ENCODE measurements at places on chromosomes 3 and 15.

DNA sequence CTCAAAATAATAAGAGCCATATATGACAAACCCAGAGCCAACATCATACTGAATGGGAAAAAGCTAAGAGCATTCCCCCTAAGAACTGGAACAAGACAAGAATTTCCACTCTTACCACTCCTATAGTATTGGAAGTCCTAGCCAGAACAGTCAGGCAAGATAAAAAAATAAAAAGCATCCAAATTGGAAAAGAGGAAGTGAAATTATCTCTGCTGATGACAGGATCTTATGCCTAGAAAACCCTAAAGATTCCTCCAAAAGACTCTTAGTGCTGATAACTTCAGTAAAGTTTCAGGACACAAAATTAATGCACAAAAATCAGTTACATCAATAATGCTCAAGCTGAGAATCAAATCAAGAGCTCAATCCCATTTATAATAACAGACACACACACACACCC lies 45.9 kb upstream of the SLC2A2 start:
- no peak for DNase-seq

GRCh38 chr3:14286887-14287500 lies 108.4 kb downstream of the LSM3 start:
- DNase-seq = no peak

DNA sequence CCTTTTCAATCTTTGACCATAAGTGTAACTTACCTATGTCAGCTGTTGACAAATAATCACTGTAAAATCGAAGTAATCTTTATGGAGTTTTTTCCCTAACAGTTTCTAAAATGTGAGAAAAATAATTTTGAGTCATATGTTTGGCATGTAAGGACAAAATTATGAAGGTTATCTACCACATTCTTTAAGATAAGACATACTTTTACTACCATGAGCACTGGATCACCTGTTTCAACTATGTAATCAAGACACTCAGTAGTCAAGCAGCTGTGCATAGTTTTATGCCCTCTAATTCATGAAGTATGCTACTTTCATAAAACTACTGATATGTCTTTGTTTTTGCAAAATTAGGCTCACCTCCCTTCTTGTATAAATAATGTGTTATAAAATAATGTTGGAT lies 12.1 kb downstream of the FGF7 start:
- DNase-seq = no peak

- DNase-seq = no peak
Observed at GRCh38 chr3:169939751-169940150, 26.9 kb upstream of the SEC62 start.

DNA sequence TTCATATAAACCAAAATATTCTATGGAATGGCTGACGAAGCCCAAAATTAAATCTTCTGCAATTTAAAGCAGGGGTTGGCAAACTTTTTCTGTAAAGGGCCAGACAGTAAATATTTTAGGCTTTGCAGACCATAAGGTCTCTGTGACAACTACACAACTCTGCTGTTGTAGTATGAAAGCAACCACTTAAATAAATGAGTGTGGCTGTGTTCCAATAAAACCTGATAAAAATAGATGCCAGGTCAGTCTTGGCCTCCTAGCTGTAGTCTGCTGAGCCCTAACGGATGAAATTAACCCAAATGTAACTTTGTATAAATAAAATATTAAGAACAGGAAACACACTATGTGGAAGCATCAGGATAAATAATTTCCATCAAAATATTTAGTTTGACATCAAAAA lies 104.2 kb downstream of the FBXL22 start:
- DNase-seq = no peak

- no peak for DNase-seq
Observed at GRCh38 chr3:66482018-66482404, 18.8 kb downstream of the LRIG1 start.

GRCh38 chr15:96500508-96500907 lies 170.0 kb downstream of the NR2F2 start:
- DNase-seq = no peak

GRCh38 chr15:65869954-65870871 lies 922 bp downstream of the RAB11A start:
- peak; percentile 12 for DNase-seq

DNA sequence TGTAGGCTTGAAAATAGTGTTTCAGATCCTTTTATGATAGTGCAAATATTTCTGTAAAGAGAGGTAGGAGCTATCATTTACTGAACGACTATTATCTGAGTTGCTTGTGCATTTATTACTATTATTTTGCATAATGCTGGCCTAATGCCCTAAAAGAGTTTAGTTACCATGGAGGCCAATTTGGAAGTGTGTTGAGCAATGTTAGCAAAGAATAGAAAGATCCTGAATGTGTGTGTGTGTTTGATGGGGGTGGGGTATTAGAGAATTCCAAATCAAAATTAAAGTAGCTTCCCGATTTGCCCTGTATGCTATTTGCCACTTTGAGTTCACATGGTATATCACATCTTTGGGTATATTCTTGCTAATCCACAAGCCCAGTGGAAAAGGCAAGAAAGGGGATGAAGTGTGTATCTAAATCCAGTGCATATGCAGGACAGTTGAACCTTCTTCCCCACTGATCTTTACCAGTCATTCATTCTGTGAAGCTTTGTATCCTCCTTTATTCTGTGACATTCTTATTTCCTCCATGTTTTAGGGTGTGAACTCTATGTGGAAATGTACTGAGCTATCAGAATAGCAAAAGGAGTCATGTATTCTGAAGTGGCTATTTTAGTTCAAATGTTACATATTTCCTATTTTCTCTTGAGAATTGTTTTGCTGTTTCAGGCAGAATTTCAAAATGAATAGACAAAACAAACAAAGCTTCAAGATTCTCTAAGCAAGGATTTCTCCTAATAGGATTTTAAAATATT lies 45.7 kb upstream of the PLSCR5 start:
- DNase-seq = no peak

DNA sequence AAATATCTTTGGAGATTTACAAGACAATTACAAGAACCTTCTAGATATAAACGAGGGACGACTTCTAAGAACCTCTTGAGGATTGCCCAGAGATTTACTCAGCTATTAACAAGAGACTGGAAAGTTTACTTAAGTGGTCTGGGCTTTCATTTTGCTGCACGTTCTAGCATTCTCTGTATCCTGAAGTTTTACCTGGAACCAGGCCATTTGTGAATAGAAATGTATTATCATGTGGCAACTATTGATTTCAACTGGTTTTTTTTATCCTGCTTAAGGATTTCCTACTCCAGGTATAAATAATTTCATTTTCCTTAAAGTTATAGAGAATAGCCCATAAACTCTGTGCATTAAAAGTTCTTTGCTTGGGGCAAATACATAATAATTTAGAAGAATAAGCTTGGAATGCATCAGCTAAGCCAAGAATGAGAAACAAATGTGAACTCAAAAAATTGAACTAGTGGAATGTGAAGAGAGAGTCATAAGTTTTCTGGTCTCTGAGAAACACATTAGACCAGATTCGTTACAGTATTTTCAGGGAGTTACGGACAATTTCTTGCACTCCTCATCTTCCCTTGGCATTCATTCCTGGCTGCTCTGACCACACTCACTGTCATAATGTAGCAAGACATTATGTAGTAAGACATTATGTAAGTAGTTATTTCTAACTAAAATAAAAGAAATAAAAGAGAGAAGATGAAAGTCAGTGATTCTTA lies 1.3 kb downstream of the AQP9 start:
- DNase-seq = no peak

DNA sequence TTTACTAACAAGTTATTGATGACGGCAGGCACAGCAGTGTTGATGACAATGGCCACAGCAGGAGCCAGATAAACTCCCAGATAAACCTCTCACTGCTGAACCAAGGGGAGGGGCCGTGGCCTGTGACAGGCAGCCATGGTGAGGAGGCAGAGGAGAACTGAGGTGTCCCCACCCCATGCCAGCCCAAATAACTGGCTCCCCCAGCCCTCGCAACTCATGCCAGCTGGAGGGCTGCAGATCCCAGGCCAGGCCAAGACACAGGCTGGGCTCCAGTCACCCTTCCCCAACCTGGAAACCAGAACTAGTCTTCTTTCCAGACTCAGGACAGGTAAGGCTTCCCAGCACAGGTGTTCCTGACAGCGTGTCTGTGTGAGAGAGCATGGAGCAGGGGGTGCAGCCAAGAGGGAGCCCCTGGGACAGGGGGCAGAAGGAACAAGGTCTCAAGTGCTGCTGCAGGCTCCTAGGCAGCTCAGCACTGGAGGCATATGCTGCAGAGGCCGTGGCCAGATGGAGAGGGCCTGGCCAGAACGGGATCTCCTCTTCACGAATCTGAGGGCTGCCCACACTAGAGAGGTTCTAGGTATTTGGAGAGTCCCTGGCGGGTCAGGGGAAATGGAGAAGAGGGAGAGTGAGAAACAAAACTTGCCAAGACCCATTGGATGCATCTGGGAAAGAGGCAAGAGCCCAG lies 15.9 kb downstream of the PLA2G4F start:
- DNase-seq = no peak

DNA sequence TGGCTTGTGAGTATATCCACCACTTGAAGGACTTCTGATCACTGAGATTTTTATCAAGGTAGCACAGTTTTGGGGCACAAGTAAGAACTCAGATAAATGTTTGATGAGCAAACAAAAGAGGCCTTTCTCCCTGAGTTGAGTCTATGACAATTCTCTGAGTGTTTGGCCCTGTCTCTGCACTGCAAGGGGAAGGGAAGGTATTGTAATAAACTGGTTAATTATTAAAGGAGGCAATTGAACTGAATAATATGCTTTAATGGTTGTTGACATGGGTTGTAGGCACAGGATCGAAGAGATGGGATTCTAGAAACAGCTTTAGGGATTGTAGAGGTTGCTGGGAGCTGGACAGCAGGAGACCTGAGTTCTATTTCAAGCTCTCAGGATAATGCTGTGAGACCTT lies 95.0 kb upstream of the MRPL3 start:
- DNase-seq = no peak

GRCh38 chr15:48177383-48177765 lies 721 bp downstream of the MYEF2 start:
- peak; percentile 29 for DNase-seq

GRCh38 chr3:110077093-110077492 lies 739.7 kb upstream of the DPPA4 start:
- DNase-seq = no peak

DNA sequence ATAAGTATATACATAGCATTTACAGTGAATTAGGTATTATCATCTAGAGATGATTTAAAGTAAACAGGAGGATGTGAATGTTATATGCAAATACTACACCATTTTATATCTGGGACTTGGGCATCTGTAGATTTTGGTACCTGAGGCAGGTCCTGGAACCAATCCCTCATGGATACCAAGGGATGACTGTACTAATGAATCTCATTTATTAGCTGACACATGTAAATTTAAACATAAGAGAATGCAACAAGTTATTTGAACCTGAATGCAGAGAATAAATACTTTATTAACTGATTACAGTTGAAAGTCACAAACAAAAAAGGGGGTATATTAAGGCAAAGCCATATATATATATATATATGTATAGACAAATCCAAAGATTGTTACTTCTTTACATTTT lies 23.1 kb upstream of the CMTM6 start:
- no peak for DNase-seq

- no peak for DNase-seq
Observed at GRCh38 chr3:112314649-112315048, 18.3 kb upstream of the CD200 start.

DNA sequence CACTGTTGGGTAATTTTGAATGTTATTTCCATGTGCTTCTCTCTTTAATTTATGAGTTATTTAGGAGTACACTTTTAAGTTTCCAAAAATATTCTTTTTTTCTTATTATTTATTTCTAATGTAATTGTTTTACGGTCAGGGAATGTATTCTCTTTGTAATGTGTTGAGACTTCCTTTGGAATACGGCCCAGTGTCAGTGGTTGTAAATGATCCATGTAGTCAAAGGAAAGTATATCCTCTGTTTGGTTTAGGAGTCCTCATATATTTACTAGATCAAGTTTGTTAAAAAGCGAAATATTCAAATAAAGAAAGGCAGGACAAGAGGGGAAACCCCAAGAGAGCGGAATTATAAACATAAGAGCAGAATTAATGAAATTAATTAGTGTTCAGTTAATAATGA lies 49.0 kb upstream of the ADGRG7 start:
- no peak for DNase-seq

- no peak for DNase-seq
Observed at GRCh38 chr3:143831208-143831607, 17.1 kb downstream of the SLC9A9 start.

DNA sequence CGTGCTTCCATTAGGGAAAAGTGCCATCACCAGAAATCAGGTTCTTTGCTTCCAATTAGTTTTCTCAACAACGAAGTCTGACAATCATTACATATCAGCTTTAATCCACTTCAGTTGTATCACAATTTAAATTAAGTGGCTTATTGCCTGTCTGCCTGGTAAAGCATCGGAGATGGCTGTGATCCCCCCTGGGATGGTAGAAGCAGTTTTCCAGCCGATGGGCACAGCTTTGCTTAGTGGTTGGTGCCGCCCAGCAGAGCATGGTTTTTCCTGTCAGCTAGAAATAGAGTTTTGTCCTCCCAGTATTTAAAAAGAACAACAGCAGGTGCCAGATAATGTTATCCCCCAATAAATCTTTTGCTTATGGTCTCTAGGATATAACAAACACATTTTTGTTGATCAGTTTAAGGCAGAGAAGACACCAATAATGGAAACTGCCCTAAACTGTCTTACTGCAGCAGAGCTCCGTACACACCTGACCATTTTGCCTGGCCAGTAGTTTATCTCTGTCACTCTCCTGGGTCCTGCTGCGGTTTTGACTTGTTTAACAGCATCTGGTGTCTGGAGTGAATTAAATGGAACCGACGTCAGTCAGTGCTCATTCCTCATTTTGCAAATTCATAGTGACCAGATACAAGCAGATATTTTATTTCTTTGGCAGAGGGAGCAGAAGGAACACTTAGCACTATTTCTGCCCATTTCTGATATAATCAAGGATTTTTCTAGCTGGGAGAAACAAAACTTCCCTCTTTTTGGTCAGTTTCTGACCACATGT lies 79.1 kb downstream of the SLC49A4 start:
- DNase-seq = no peak

- no peak for DNase-seq
Observed at GRCh38 chr15:69459066-69459465, 6.4 kb downstream of the RPLP1 start.

DNA sequence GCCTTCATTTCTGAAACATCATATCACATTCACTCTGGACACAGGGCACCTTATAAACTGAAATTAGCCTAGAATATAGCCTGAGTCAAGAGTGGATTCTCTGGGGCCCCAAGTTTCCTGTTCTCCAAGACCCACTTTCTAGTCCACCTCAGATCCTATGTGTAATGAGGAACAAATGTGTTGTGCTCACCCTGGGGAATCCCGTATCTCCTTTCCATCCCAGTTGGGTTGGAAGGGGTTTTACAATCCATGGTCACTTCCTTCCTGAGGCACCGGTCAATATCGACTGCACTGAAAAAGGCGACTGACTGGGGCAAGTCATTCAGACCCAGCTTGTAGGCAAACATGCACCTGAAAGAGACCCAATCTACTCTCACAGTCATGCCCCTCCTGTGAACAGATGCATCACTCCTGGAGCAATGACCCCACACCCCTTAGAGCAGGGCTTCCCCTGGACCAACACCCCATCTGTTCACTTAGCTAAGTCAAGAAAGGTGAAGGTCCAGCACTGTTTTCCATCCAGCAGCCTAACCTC lies 17.4 kb downstream of the POLG start:
- DNase-seq = no peak

GRCh38 chr3:168289471-168290008 lies 193.8 kb upstream of the GOLIM4 start:
- no peak for DNase-seq

Data from central memory CD4-positive, alpha-beta T cell (primary cell).